Karpas-422 (cell line): ENCODE measurements at places on chromosomes 6 and 20. TPM values are rescaled to one million over a fixed set of nuclear protein-coding genes. Genes with fewer than 3 reads are reported as not detected.

- H3K27ac ChIP-seq: no peak overlapping the region
- no peaks in the 10 kb centered on the region for H3K4me1 ChIP-seq
- H3K27me3 ChIP-seq: no peaks in the 10 kb centered on the region
Measured at GRCh38 chr20:36334281-36335205, 28.4 kb downstream of the DLGAP4 start.

The LAMA5 gene
- total RNA-seq: 3.2 and 17.5 TPM in 2 replicates

- peaks cover 4% of the 10 kb centered on the region; the same call in 1 of the 2 replicates for H3K36me3 ChIP-seq
- no peak overlapping the region for H3K4me3 ChIP-seq
Measured at GRCh38 chr20:41594514-41595322, 23.5 kb downstream of the CHD6 start.

The AGER gene
- 9.0 and 9.2 TPM in 2 replicates for total RNA-seq
